ENCODE measurements at places on chromosomes 7 and 10.
A peak's percentile ranks its signal among the peaks of the same experiment; 100 is the strongest.

DNA sequence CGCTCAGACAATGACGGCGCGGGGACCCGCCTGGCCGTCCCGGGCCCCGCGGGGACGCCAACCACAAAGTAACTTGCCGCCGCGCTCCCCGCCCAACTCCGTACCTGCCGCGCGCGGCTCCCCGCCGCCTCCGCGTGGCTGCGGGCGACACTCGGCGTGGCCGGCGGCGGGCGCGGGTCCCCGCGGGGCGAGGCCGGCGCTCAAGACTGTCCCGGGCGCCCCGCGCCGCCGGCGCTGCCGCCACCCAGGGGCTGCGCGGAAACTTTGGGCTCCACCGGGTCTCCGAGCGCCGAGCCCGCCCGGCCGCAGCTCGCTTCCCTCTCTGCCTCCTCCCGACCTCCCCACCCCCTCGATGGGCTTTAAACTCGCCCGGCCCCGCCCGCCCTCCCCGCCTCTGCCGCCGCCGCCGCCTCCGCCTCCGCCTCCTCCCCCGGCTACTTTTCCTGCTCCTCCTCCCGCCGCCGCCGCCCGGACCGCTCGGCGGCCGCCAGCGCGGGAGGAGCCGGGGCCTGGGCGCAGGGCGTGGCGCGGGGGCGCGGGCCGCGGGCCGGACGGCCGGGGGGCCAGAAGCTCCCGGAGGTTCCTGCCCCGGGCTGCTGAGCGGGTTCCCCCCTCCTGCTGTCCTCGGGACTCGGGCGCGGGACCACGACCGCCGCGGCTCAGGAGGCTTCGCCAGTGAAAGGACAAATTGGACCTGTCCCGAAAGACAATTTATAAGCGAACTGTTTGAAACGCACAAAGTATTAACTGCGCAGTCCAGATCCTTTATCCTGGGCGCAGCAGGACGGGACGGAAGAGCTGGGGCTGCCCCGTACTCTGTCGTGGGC is 10.6 kb upstream of the GRB10 start:
- peak; percentile 36 for DNase-seq

DNA sequence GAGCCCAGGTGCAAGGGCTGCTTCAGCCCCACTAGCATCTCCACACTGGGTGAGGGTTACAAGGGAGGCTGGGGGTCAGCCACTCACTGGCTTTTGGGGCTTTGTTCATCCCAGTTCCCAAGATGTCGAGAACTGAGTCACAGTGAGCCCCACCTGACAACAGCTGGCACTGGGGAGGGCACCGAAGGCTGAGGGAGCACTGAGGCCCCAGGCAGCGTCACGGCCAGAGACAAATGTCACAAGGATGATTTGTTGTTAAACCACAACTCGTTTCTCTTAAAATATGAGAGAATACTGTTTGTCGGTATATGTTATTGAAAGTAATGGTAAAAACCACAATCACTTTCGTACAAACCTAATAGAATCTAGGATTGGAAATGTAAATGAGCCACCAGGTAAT is 219.9 kb downstream of the CELF2 start:
- no peak for DNase-seq

GRCh38 chr7:93350338-93350737 is 118.2 kb downstream of the VPS50 start:
- no peak for DNase-seq

- no peak for DNase-seq
These were observed 100.8 kb downstream of the CTTNBP2 start for GRCh38 chr7:117772421-117772820.

- DNase-seq: no peak
These were observed 91.4 kb downstream of the EEPD1 start for GRCh38 chr7:36244429-36244828.

- DNase-seq: peak; percentile 59
These were observed 150.5 kb upstream of the VKORC1L1 start for GRCh38 chr7:65722361-65722792.

DNA sequence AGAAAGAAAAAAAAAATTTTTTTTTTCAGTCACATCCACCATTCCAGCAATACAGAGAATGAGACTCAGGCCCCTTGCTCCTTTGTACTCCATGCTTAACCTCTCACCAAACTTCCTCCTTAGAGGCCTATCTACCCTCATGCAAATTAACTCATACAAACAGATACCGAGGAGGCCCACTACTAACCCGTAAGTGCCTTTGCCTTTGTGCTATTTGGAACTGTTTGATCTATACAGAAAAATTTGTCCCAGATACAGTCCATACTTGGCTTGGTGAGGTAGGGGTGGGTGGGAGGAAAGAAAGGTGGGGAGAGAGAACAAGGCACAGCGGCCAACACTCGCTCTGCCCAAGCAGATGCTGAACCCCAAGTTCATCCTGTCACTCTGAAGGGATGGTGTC is 87.8 kb upstream of the DUSP5 start:
- no peak for DNase-seq

GRCh38 chr10:30870896-30871295 is 160.8 kb downstream of the ZNF438 start:
- DNase-seq: no peak

- no peak for DNase-seq
These were observed 3.2 kb upstream of the LIPF start for GRCh38 chr10:88661018-88661417.

GRCh38 chr7:2217206-2217605 is 15.5 kb downstream of the MAD1L1 start:
- no peak for DNase-seq

DNA sequence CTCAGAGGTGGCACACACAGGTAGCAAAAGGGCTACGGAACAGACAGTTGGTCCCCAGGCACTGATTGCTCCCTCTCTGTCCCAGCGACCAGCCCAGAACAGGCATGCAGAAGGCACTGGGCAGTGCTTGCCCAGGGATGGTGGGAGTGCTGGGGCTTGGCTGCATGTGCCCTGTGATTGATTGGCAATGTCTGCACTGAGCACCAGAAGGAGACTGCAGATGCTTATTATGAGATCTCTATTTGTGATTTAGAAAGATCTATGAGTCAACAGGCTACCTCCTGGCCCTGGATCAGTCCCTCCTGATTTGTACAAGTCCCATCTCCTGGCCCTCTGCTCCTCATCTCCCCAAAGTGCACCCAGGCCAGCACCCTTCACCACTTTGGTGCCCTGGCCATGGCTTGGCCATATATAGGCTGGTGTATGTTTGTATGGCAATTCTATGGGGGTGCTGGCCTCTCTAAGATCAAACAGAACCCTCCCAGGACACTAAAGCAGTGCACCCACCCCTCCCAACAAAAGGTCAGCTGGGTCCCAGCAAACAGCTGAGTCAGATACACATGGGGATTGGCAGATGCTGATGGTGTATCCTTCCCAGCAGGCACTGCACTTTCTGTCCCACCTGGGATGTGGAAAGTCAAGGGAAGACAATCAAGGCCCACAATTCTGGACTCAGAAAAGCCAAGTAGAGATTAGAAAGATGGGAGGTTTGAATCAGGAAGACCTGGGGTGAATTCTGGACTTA is 30.9 kb downstream of the CAMK2B start:
- DNase-seq: no peak

GRCh38 chr7:124652237-124652636 is 113.4 kb downstream of the GPR37 start:
- no peak for DNase-seq

DNA sequence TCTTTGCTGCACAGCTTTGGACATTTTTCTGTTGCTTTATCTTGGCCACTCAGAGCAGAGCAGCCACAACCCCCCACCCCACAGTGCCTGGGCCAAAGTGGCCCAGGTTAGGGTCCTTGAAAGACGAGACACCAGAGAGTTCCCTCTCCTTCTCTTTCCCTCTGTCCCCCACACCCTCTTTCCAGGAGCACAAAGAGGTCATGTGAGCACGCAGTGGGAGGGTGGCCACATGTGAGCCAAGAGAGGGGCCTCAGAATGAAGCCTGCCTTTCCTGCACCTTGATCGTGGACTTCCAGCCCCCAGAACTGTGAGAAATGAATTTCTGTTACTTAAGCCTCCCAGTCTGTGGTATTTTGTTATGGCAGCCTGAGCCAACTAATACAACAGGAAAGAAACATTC is 14.6 kb upstream of the MSMB start:
- no peak for DNase-seq

DNA sequence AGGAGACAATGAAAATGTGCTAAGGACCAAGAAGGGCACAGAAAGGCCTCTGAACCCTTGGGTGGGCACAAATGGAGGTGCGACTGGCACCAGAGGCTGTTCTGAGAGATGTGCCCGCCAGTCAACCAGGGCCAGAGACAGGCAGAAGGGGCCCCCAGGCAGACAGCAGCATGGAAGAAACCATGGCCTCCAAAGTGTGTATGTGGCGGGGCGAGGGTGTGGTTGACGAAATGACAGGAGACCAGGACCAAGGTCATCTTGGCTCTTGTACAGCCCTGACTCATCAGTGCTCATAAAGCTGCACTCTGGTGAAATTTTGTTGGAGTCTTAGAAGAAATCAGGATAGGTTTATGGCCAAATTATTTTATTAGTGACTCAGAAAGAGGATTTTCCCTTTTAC is 4.0 kb upstream of the MRPS24 start:
- no peak for DNase-seq

- no peak for DNase-seq
These were observed 39.7 kb downstream of the FRMPD2 start for GRCh38 chr10:48234787-48235186.

DNA sequence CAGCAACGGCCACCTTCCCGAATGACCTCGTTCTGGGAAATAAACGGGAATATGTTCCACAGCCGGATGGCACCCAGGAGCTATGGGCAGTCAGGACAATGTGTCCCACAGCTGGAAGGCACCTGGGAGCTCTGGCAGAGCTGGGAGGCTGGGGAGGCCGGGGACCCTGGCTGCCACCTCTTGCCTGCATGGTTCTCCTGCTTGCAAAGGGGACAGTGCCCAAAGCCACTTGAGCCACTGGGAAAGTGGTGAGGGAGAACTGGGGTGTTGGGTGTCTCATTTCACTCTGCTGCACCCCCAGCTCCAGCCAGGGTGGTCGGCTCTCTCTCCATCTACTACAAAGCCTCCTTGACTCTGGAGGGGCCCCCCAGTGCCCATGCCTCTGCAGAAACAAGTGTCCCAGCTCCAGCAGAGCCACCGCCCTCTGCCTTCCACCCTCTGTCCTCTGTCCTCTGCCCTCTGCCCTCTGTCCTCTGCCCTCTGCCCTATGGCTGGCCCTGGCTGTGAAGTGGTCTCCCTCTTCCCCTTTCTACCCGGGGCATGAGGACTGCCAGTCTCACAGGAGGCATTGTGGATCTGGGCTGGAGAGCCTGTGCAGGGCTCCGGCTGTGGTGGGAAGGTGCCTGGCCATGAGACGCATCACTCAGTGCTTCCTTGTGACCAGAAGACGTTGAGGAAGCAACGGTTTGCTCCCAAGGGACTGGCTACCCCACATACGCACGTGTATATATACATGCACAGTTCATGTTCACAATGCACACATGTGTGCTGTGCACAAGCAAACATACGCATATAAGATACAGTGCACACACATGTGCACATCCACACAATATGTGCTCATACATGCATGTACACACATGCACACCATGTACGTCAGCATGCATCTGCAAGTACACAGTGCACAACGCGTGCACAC is 21.5 kb upstream of the INPP5A start:
- DNase-seq: no peak

DNA sequence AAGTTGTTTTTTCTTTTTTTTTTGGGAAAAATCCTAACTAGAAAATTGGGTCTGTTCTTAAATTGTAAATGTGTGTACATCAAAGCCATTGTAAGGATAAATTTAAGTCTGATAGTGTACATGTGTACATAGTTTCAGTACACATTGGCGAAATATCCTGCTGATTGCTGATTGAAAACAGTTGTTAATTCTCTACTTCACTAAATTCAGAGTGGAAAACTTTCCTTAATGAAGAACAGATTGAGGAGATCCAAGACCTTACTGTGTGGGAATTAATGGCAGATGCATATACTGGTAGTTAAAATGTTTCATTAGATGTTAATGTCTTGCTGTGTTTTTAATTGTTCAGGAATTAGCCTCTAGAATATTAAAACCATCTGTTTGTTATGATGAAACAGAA is 506.0 kb downstream of the AUTS2 start:
- no peak for DNase-seq

GRCh38 chr7:32318300-32319011 is 171.7 kb downstream of the LSM5 start:
- no peak for DNase-seq

GRCh38 chr7:99594948-99595745 is 2.9 kb upstream of the TMEM225B start:
- no peak for DNase-seq

GRCh38 chr10:30456266-30456665 is 22.3 kb downstream of the MAP3K8 start:
- DNase-seq: no peak

DNA sequence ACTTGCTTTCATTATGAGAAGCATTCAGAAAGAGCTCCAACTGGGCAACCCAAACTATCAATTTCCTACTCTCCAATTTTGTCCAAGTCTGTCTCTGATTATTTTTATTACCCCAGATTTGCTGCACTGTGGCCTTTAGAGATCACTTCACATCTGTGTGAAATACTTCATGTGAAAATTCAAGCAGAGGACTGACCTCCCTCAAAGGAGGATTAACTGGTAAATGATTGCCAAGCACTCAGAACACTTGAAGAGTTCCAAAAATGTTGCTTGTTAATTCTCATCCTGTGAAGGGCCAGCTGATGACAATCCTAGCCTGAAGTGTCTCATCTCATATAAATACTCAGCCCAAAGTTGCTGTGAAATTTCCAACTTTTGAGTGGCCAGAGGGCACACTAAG is 182.8 kb upstream of the DGKB start:
- no peak for DNase-seq

GRCh38 chr7:44257618-44258422 is 57.0 kb downstream of the YKT6 start:
- DNase-seq: no peak

GRCh38 chr7:108166687-108167086 is 36.5 kb upstream of the LAMB4 start:
- peak; percentile 26 for DNase-seq

- DNase-seq: no peak
These were observed 507.8 kb upstream of the MKI67 start for GRCh38 chr10:128633864-128634540.

GRCh38 chr7:26584987-26585665 is 279.3 kb downstream of the SKAP2 start:
- no peak for DNase-seq

DNA sequence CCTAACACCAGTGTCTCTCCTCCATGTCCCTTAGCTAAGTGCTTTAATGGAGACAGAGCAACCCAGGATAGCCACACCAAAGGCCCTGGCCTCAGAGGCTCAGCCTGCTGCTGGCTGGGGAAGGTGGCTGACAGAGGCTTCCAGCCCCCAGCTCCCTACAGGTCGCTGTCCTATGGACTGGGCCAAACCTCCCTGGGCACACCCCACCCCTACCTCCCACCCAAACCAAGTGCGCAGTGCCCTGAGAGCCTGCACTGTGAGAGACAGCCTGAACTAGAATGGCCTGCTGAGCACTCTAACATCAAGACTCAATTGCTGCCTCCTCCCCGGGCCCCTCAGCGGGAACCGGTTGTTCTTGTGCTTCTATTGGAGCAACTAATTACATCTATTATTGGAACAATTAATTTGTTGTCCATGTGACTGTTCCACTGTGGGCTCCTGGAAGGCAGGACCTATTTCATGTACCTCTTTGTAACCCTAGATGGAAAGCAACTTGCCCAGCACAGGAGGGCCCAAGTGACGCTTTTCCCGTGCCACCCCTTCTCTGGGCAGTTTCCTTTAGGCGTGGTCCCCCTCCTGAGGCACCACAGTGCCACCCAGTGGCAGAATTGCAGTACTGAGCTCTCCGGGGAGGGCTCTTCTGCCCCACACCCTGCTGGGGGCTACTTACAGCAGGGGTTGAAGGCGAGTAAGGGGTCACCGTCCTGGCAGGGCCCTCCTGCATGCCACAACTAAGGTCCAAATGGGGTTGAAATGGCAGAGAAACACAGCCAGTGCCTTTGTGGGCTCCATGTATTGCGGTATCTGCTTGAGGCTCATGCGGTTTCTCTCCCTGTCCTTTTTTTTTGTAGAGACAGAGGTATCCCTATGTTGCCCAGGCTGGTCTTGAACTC is 63.7 kb upstream of the WAPL start:
- DNase-seq: peak; percentile 41

All from NCI-H2029 (cell line).